ENCODE measurements at places on chromosomes 12 and 14. TPM values are rescaled to one million over a fixed set of nuclear protein-coding genes. Genes with fewer than 3 reads are reported as not detected.

VRTN gene
- not detected for total RNA-seq

RPS26 gene
- total RNA-seq = 44.3 TPM

POTEG gene
- not detected for total RNA-seq

COX8C gene
- not detected for total RNA-seq

CD69 gene
- 83.5 TPM for total RNA-seq
